ENCODE measurements at places on chromosomes 1 and 21.

DNA sequence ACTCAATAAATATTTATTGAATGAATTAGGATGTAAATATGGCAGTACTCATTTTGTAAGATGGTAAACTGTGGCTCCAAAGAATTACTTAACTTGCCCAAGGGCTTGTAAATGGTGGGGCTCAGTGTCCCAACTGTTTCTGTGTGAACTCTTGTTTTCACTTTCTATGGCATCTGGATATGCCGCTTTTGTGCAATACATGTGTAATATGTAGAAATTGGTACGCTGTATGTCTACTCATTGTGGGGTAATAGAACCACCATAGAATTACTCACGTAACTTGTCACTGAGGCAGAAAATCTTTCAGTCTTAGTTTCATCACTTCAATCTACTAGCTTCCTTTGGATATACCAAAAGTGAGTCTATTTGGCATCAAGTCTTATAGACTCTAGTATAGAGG is 977 bp downstream of the PRPF3 start:
- DNase-seq, result peak; percentile 6

DNA sequence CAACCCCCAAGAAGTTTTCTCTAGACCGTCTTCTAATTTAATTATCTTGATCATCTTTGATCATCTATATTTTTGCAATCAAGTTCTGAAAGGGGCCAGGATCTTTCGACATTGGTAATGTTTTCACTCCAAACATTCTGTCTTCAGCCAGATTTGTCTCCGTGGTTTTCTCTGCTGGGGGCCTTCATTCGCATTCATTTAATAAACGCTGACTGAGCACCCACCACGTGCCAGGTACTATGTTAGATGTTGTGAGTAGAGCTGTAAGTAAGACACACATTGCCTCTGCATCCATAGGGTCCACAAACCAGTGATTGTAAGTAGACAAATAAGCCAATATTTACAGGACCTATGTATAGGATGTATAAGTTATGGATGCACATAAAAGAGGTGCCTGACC is 134.5 kb upstream of the MROH9 start:
- no peak for DNase-seq

DNA sequence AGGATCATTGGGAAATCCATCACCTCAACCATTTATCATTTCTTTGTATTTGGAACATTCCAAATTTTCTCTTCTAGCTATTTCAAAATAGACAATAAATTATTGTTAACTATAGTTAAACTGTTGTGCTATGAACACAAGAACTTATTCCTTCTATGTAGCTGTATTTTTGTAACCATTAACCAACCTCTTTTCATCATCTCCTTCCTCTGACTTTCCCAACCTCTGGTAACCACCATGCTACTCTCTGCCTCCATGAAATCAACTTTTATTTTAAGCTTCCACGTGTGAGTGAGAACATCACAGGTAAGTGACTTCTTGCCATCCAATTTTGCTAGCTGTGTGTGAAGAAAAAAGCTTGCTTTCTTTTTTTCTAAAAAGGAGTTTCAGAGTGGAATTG is 418 bp downstream of the IFI44L start:
- DNase-seq, result no peak

- no peak for DNase-seq
These were observed 151.5 kb downstream of the SMYD3 start for GRCh38 chr1:246355411-246356230.

GRCh38 chr1:220186752-220187151 is 85.5 kb downstream of the RAB3GAP2 start:
- DNase-seq, result no peak

All from GM04503 (cell line).